ENCODE measurements at places on chromosomes 1 and 21.

DNA sequence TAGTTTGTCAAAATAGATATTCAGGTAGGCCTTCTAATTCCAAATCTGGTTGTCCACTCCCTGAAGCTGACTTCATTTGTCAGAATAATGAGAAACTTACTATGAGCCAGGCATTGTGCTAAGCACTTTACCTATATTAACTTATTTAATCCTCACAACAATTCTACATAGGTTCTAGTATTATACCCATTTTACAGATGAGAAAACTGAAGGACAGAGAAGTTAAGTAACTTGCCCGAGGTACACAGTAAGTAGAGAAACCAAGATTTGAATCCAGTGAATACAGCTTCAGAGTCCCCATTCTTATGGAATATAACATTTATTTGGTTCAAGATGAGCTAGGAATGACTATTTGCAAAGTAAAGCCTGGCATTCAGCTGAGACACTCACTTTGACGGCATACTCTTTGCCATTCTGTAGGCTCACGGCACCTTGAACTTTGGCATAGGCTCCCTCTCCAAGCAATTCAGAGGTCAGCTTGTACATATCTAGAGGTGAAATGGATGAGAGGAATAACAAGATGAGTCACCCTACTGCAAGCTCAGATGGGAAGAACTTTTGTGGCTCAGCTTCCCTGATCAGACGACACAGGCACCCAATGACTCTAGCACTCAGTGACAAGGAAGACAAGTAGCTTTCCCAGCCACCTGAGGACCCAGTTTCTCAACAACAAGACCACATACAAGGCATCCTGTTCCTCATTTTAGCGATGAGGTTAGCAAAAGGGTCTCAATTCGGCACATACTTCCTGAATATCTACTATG, 23.7 kb downstream of the MKNK1 start:
- DNase-seq, result no peak

GRCh38 chr1:178542554-178543289, 29.8 kb downstream of the TEX35 start:
- DNase-seq, result peak; percentile 86

DNA sequence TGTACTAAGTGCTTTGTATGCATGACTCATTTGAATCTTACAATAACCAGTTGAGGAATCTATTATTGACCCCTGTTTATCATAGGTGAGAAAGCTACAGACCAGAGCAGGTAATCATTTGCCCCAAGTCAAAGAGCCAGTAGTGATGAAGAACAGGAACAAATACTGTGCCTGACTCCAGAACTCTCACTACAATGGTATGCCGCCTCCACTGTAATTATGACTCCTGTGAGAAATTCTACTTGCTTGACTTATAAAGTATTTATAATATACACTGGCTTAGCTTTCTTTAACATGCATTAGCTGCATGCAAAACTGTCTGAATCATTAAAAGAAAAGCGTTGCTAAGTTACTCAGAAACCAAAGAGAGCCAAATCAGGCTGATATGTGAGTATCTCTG, 92.6 kb downstream of the ZNF281 start:
- no peak for DNase-seq

- no peak for DNase-seq
These were observed 173.2 kb upstream of the ATP1B1 start for GRCh38 chr1:168933141-168933805.

DNA sequence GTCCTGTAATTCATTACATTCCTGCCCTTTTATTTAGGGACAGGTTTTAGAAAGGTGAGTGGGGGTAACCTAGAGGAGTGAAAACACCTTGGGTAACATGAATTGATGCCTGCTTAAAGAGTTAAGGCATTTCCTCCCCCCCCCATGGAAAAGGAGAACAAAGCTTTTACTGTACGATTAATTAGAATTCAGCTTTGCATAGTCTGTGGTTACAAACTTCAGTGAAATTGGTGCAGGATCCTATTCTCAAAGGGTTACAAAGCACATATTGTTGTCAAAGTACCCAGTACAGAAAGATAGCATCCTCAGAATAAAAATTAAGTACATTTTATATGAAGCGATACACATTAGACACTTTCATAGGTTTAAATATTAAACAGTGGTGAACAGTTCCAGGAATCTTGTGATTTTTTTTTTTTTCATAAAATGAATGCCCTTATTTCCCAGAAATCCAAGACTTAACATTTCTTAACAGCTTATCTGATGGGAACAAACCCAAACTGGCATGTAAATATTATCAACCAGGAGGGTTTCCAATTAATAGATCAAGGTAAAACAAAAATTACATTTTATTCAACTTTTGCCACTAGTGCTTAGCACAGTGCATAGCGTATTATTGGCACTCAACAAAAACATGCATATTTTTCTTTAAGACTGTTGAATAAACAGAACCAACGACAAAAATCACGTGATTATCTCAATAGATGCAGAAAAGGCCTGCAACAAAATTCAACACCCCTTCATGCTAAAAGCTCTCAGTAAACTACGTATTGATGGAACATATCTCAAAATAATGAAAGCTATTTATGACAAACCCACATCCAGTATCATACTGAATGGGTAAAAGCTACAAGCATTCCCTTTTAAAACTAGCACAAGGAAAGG, 172.7 kb downstream of the PDE4B start:
- no peak for DNase-seq

DNA sequence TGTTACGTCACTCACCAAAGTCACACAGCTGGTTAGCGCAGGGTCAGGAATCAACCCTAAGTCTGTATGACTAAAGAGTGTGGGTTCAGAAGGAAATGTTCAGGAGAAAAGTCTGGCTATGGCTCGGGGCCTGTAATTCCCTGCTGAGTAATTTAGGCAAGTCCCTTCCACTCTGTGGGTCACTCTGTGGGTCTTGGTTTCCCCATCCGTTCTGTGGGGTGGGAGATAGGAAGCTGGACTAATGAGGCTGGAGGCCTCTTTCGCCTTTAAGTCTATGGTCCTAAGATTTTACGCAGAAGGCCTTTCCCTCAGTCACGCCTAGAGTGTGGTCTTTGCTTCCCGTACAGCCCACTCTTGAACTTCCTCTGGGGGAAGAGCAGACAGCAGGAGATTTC, 14.3 kb upstream of the MED18 start:
- DNase-seq, result no peak

GRCh38 chr1:161335796-161336195, 21.6 kb downstream of the SDHC start:
- DNase-seq, result no peak

DNA sequence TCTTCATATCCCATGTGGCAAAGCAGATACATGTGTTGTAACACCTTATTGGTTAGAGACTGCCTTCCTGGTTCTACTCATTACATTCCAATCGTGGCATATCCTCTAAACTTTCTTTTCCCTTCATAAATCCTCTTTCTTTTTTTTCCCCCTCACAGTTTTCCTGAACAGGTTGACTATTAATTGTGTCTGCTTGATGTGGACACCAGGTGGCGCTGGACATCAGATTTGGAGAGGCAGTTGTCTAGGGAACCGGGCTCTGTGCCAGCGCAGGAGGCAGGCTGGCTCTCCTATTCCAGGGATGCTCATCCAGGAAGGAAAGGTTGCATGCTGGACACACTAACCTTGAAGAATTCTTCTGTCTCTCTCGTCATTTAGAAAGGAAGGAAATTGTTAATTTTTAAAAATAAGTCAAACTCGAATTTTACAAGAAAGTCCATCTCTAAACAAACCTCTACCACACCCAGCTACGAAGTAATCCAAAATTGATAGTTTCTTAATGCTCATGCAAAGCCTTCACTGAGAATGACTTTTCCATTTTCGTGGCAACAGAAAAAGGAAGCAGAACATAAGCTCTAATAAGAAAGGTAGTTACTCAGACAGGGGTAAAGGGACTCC, 59.4 kb upstream of the ASB17 start:
- peak; percentile 72 for DNase-seq

DNA sequence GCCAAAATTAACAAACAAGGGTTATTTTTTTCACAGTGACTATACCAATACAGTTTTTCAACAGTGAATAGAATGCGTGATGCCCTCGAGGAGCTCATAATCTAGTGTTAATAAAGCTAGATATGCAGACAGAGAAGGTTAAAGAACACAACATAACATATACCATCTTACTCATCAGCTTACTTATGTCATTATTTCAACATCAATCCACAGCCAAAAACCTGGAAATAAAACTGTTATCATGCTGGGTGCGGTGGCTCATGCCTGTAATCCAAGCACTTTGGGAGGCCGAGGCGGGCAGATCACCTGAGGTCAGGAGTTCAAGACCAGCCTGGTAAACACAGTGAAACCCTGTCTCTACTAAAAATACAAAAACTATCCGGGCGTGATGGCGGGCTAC, 6.1 kb downstream of the STX6 start:
- DNase-seq, result no peak

GRCh38 chr1:159556931-159557369, 21.1 kb upstream of the OR10J5 start:
- no peak for DNase-seq

GRCh38 chr1:214640431-214641213, 37.6 kb downstream of the CENPF start:
- no peak for DNase-seq

DNA sequence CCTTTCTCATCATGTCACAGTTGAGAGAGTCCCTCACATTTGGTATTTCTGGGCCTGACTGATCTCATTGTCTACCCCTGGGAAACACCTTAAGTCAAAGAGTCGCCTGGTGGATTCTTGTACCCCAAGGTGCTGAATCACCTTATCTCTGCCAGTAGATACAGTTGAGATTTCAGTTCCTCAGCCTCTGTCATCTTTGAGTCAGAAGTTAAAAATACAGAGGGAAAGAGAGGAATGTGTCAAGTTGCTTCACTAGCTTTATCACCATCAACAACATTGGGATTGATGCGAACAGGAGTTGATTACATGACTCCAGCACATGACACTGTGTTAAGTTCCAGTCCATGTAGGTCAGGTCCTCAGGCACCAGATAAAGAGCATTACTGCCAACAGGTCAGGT, 513.0 kb downstream of the NUF2 start:
- no peak for DNase-seq

DNA sequence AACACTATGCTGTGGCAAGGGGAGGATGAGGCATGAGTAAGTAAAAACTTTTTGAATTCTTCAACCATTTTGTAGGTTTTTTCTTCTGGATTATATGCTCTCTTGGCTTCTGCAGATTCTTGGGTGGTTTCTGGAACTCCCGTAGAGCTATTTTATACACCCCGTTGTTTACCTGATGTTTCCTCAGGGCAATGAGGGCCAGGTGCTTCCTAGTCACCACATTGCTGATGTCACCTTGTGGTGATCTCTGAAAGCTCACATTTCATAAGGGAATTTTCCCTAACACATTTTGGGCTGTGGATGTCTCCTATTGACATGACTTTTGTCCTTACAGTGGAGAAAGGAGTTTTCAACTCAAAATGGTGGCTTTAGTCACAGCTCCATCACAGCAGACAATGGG, 356.6 kb downstream of the PLA2G4A start:
- DNase-seq, result no peak

- no peak for DNase-seq
These were observed 55.2 kb upstream of the LGALS8 start for GRCh38 chr1:236468625-236469024.

DNA sequence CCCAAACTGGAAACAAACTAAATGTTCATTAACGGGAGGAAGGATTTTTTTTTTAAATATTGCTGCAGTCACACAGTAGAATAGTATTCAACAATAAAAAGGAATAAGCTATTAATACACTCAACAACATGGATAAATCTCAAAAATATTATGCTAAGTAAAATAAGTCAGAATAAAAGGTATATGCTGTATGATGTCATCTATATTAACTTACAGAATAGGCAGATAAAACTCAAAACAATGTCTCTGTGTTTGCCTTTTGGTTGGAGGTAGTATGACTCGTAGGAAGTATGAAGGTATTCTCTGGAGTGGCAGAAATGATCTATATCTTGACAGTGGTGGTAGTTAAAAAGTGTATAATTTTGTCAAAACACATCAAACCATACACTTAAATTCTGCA, 6.1 kb upstream of the ST6GALNAC5 start:
- DNase-seq, result no peak

GRCh38 chr1:29830383-29830782, 594.1 kb downstream of the PTPRU start:
- DNase-seq, result no peak

- DNase-seq, result no peak
These were observed 44.3 kb upstream of the BATF3 start for GRCh38 chr1:212743901-212744475.

DNA sequence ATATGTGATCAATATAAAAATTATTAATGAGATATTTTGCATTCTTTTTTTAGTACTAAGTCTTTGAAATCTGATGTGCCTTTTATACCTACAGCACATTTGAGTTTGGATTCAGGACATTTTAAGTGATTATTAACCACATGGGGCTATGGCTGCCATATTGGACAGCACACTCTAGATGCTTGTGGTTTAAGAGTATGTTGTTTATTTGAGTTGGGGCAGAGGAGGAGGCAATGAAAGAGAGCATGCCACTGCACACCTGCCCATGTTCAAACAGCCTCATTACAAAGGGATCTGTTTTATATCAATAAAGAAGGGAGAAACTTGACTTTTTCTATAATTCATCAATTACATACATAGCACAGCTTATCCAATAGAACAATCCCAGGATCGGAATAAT, 99.4 kb upstream of the EDEM3 start:
- no peak for DNase-seq

DNA sequence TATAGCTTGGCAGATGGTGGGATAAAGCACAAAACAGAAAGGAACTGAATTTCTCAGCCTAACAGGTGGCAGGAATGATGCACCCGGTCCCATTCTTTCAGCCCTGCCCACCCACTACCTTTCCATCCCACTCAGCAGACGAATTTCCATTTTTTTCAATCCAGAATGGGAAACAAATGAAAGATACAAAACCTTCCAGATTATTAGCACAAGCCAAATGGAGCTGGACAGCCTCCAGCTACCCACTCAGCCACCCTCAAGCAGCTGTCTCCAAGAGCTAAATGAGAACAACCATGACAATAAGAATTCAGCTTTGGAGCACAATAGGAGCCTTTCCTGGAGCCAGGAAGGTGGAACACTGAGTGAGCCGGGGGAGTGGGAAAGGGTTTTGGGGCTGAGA, 96.3 kb upstream of the ST6GALNAC5 start:
- DNase-seq, result no peak

DNA sequence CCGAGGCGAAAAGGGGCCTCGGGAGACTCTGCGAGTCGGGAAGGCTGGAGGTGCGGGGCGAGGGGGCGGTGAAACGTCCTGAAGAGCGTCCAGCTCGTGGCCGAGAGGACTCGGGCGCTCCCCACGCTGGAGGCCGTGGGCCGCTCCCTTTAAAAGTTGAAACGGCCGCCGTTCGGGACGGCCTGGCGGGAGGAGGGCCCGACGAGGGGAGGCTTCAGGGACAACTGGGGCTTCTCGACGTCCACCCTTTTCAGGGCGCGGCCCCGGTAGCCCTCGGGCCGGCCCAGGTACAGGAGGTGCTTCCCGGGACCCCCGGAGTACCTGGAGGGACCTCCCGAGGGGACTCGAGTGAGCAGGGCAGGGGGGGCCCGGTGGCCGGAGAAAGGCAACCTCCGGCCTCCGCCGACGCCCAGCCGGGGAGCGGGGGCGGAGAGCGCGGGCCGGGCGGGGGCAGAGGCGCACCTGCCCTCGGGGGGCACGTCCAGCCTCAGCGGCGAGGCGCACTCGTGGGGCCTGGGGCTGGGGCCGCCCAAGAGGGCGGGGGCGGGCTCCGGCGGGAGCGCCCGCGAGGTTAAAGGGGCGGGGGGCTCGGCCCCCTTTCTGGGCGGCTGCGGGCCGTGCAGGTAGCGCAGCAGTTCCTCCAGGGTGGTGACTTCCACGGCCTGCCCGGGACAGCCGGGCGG, 14.0 kb downstream of the SEMA6C start:
- no peak for DNase-seq

- no peak for DNase-seq
These were observed 34.5 kb upstream of the ATP2B4 start for GRCh38 chr1:203592156-203592555.
